Stimulated activated naive CD8-positive, alpha-beta T cell treated with anti-CD3 and anti-CD28 coated beads, Interleukin-15, amount 100 ng/mL, for 72 hours (primary cell): ENCODE measurements at places on chromosomes 7 and 10.

GRCh38 chr7:74505471-74506324 is 52.0 kb downstream of the GTF2IRD1 start:
- DNase-seq: no peak

DNA sequence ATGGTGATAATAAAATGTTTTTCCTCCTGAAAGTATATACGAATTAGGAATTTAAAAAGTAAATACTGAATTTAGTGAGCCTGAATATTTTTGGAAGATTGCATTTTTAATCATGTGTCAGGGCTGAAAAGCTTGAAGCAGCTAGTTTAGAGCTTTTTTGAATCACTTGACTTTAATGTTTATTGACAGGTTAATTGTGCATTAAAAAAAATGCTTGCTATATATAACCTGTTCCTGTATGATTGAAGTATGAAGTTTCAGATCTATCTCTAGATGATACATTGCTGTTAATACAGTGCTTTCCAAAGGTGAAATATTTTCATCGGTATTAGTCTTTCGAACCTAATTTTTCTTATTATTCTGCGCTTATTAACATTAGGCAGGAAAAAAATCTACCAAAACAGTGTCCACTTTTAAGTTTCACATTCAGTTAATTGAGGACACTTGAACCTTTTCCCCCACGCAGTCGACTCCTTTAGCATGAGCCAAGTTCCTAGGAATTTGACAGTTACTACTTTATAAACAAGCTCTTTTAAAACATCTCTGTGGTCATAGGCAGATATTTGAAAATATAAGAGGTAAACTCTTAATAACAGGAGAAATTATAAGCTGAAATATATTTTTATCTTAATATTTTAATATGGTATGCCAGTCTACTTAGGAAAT is 187.1 kb downstream of the MLLT10 start:
- no peak for DNase-seq

- no peak for DNase-seq
These were observed 9.3 kb upstream of the PNLIPRP3 start for GRCh38 chr10:116418389-116418788.

GRCh38 chr10:120962756-120963593 is 111.8 kb downstream of the WDR11 start:
- DNase-seq: no peak

DNA sequence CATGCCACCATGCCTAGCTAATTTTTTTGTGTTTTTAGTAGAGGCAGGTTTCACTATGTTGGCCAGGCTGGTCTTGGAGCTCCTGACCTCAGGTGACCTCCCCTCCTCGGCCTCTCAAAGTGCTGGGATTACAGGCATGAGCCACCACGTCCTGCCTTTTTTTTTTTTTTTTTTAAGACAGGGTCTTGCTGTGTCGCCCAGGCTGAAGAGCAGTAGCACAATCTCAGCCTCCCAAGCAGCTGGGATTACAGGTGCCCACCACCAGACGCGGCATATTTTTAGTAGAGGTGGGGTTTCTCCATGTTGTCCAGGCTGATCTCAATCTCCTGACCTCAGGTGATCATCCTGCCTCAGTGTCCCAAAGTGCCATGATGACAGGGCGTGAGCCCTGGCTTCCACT is 14.4 kb upstream of the SRPK2 start:
- no peak for DNase-seq

DNA sequence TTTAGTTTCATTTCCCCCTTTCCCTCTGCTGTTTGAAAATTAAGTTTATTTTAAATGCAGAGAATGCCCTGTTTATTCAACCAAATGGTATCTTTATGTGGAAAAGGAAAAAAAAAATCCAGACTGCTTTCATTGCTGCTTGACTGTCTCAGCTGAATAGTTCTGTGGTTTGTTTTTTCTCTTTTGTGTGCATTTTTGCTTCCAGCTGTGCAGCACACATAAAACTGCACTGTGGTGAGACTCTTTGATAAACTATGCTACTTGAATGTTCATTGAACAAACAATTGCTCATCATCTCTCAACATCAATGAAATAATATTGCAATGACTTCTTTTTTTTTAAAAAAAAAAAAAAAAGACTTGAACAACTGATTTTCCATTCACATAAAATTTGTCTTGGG is 78.6 kb upstream of the GLI3 start:
- no peak for DNase-seq

GRCh38 chr7:4247106-4247876 is 434.8 kb upstream of the FOXK1 start:
- no peak for DNase-seq

- DNase-seq: no peak
These were observed at the start of gene KCP for GRCh38 chr7:128910569-128910945. KCP (minus strand) TSS chr7:128910709; CDS start chr7:128910676, 33 bp downstream.

DNA sequence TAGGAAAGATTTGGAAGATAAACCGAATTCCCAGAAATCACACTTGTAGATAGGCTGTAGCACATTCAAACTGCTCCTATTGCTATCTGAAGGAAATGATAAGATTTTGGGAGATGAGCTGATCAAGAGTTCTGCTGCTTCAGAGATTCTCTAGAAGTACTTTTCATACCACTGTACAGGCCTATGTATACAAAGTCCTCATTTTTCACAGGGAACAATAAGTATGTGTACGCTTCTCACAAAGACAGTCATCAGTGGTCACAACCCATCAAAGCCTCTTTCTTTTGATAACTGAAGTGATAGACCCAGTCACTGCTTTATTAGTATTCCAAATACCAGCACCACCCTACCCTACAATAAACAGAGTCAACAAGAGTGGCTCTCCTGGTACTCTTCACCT is 15.6 kb upstream of the SEPTIN7 start:
- DNase-seq: no peak

GRCh38 chr7:18213652-18214051 is 186.0 kb upstream of the PRPS1L1 start:
- no peak for DNase-seq

DNA sequence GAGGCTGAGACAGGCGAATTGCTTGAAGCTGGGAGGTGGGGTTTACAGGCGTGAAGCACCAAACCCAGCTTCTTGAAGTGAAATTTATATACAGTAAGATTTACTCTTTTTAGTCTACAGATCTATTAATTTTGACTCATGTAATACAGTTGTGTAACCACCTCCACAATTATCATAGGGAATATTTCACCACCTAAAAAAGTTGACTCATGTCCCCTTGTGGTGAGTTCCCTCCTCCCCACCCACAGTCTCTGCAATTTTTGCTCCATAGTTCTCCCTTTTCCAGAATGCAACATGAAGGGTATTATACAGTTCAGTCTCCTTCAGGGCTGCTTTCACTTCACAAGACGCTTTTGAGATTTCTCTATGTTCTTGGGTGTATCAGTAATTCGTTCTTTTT is 156.8 kb downstream of the FAM107B start:
- no peak for DNase-seq

DNA sequence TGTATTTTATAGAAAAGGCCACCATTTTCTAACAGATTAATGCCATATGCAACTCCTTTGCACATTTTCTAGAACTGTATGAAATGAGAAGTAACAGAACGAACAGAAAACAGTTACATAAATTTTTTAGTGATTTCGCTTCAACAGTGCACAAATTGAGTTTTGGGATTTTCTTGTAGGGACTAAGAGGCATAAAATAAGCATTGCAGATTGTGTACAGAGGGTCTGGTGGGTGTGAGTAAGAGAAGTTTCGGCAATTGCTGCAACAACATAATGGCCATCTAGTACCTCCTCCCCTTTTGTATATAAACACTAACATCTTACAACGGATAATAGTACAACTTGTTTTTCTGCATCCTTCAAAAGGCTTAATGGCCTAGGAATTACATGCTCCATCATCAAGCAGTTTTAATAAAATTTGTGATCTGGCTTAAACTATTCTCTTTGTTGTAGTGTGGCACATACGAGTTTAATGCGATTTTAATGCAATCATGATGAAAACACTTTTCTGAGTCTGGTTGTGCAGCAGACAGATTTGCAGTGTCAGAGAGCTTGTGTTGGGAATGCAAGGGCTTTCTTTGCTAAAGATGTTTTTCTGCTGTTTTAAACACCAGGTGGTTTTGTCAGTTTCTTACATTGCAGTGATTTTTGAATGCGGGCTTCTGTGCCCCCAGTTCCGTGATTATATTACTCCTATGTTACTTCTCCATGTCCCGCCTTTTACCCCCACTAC is 2.9 kb downstream of the GLCCI1 start:
- no peak for DNase-seq

- DNase-seq: no peak
These were observed 133.6 kb upstream of the PRKCQ start for GRCh38 chr10:6713716-6714115.

- no peak for DNase-seq
These were observed 9.8 kb upstream of the LAMB1 start for GRCh38 chr7:108012499-108013430.

DNA sequence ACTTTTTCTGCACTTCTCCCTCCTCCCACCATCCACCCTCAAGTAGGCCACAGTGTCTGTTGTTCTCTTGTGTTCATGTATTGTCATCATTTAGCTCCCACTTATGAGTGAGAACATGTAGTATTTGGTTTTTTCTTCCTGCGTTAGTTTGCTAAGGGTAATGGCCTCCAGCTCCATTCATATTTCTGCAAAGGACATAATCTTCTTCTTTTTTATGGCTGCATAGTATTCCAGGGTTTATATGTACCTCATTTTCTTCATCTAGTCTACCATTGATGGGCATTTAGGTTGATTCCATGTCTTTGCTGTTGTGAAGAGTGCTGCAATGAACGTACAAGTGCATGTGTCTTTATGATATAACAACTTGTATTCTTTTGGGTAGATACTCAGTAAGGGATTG is 230.4 kb downstream of the ARL4A start:
- DNase-seq: no peak

- no peak for DNase-seq
These were observed 2.6 kb downstream of the ANKRD2 start for GRCh38 chr10:97575127-97575668.

GRCh38 chr10:117078168-117078837 is 59.8 kb downstream of the VAX1 start:
- DNase-seq: no peak

- no peak for DNase-seq
These were observed 6.2 kb downstream of the PARP12 start for GRCh38 chr7:140056431-140057142.

DNA sequence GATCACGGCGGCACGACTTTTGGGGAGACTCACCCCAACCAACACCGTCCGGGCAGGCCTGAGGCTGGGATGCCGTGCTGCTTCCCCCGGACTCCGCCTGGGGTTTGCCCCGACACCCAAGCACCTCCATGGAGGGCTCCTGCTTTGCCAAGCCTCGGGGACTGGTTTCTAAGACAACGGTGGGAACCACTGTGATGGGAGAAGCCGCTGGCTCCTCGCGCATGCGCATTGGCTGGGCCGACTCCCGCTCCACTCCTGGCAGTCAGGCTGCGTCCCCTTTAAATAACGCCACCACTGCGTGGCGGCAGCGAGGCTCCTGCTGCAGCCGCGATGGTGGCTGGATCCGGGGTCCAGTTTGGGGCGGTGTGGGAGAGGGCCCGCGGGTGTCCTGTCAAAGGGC is 201.0 kb downstream of the ZNF716 start:
- DNase-seq: no peak
